ENCODE measurements at places on chromosomes 4 and X. TPM values are rescaled to one million over a fixed set of nuclear protein-coding genes. Genes with fewer than 3 reads are reported as not detected.

- H3K4me3 ChIP-seq, result no peak overlapping the region
- H3K27ac ChIP-seq, result no peak overlapping the region
- H3K36me3 ChIP-seq, result no peaks in the 10 kb centered on the region
- no peaks in the 10 kb centered on the region for H3K4me1 ChIP-seq
- peaks cover 37% of the 10 kb centered on the region for H3K27me3 ChIP-seq
- no peak for DNase-seq
Measured at GRCh38 chr4:3488820-3489219, 25.7 kb downstream of the DOK7 start.

Gene DCAF12L2
- 1.2 TPM for total RNA-seq

GRCh38 chr4:79959652-79960051 is 113.4 kb downstream of the ANTXR2 start:
- no peak overlapping the region for H3K27ac ChIP-seq
- no peak for DNase-seq
- H3K27me3 ChIP-seq, result no peaks in the 10 kb centered on the region
- H3K4me3 ChIP-seq, result no peak overlapping the region
- H3K36me3 ChIP-seq, result no peaks in the 10 kb centered on the region

GRCh38 chrX:87392369-87392768 is 125.2 kb upstream of the KLHL4 start:
- DNase-seq, result no peak
- no peak overlapping the region for H3K27ac ChIP-seq
- no peak overlapping the region for H3K4me3 ChIP-seq
- no peaks in the 10 kb centered on the region for H3K36me3 ChIP-seq
- H3K27me3 ChIP-seq, result no peaks in the 10 kb centered on the region

DNA sequence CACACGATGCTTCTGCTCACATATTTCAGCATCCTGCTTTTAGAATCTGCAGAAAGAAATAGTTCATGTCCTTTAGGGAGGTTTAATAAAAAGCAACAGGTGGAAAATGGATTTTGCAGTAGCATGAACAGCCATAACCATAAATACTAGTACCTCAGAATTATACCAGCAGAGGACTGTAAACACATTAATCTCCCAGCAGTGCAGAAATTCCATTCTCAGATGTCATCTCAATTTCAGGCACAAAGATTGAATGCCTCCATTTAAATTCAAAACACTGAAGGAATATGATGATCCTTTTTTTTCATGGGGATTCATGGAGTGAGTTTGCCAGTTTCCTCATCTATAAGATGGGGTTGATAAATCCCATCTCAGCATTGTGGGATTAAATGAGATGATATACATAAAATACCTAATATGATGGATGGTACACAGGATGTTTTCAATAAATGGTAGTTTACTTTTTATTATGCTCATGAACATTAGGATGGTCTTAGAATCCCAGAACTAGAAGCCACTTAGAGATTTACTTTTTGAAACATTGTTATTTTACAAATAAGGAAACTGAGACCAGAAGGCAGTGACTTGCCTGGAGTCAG is 566 bp upstream of the LIMCH1 start:
- no peak overlapping the region for H3K27ac ChIP-seq
- no peaks in the 10 kb centered on the region for H3K27me3 ChIP-seq
- H3K4me3 ChIP-seq, result no peak overlapping the region
- DNase-seq, result no peak

DNA sequence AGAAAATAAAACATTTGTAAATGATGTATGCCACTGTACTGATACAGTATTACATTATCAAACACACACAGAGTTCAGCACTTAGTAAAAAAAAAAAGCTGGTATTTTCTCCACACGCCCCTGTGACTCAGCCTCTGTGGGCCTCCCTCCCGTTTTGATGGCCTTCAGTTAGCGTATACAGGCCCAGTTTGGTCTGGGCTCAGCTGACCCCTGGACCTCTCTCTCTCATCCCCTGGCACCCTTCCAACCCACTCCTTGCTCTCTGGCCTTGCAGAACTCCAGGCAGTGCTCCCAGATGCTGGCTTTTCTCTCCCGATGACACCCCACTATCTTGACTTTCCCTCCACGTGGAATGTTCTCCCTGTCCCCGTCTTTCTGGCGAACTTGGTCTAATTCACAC is 89.0 kb upstream of the LIMCH1 start:
- no peaks in the 10 kb centered on the region for H3K4me1 ChIP-seq
- H3K36me3 ChIP-seq, result peaks cover 11% of the 10 kb centered on the region
- no peak overlapping the region for H3K4me3 ChIP-seq

GRCh38 chr4:2829933-2830451 is 13.7 kb upstream of the ADD1 start:
- no peak overlapping the region for H3K27ac ChIP-seq
- H3K4me1 ChIP-seq, result no peaks in the 10 kb centered on the region
- DNase-seq, result no peak
- no peaks in the 10 kb centered on the region for H3K27me3 ChIP-seq
- peaks cover 66% of the 10 kb centered on the region for H3K36me3 ChIP-seq

- H3K4me1 ChIP-seq, result no peaks in the 10 kb centered on the region
- no peak overlapping the region for H3K27ac ChIP-seq
- no peaks in the 10 kb centered on the region for H3K36me3 ChIP-seq
- no peaks in the 10 kb centered on the region for H3K27me3 ChIP-seq
- peak; percentile 41 for DNase-seq
- H3K4me3 ChIP-seq, result peak overlapping the region; percentile 51
Measured at GRCh38 chrX:126551725-126552312, 795 bp downstream of the DCAF12L1 start.

Gene RASL11B
- total RNA-seq, result 30.0 TPM

Gene QRFPR
- 0.48 TPM for total RNA-seq

DNA sequence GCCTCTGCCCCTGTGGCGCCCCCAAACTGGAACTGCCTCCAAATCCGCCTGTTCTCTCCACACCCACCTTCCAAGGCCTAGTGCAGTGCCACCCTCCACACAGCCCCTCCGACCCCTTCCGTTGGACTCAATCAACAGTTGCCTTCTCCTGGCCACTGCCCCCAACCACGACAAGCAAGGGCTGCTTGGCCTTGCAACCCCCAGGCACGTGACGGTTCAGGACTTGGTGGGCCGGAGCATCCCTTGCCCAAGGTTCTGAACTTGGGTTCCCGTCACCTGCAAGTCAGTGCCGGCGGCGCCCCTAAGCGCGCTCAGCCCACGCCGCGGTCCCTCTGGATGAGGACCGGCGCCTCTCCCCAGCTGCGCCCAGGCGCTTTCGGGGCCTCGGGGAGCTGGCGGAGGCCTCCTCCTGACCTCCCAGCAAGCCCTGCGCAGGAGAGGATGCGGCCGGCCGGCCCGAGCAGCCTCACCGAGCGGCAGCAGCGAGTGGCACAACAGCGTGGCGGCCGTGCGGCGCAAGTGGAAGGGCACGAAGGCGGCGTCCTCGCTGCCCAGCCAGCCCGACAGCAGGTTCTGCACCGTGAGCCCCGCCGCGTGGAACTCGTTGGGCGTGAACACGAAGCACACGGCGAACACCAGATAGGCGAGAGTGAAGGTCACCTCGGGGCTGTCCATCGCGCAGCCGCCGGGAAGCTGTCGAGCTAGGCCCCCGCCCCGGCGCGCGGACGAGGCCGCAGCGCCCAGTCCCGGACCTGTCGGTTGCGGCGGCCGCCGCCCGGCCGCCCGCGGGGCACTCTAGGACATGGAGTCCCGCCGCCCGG is 750 bp downstream of the TMEM129 start:
- H3K27me3 ChIP-seq, result no peaks in the 10 kb centered on the region
- DNase-seq, result peak; percentile 54
- no peak overlapping the region for H3K27ac ChIP-seq
- no peaks in the 10 kb centered on the region for H3K4me1 ChIP-seq
- H3K4me3 ChIP-seq, result peak overlapping the region; percentile 86

DNA sequence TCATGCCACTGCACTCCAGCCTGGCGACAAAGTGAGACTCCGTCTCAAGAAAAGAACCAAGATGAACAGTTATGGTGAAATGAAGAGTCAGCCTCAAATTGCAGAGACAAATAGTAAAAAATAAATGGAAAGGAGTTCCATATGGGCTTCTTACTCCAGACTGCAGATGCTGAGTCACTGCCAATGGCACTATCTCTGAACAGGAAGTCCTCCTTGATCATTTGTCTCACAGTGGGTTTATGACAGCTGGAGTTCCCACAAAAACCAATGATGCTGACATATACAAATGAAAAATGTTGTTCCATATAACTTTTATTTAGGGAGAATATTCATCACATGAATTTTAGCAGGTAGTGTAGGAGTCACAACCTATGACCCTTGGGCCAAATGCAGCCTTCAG is 631.6 kb downstream of the PCDH18 start:
- H3K4me1 ChIP-seq, result no peaks in the 10 kb centered on the region
- no peak for DNase-seq
- no peak overlapping the region for H3K4me3 ChIP-seq

DNA sequence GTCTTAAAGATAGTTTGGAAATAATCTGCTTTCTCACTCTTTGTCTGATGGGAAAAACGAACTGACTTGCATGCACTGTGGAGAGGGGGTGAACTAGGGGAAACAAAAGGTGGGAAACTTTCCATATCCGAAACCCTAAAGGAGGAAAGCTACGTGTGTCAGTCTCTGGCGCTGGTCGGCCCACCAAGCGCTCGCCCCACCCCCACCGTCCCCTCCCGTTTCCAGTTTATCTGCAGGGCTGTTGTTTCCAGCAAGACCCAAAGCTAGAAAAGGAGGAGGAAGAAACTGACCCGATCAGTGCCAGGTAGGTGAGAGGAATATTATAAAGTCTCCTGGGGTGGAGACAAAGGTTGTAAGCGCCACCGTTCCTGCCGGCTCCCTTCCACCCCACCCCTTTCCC is 552 bp downstream of the TCEAL9 start:
- peaks cover 3% of the 10 kb centered on the region for H3K4me1 ChIP-seq
- no peak for DNase-seq
- peak overlapping the region; percentile 37 for H3K27ac ChIP-seq
- no peaks in the 10 kb centered on the region for H3K27me3 ChIP-seq
- peak overlapping the region; percentile 87 for H3K4me3 ChIP-seq

DNA sequence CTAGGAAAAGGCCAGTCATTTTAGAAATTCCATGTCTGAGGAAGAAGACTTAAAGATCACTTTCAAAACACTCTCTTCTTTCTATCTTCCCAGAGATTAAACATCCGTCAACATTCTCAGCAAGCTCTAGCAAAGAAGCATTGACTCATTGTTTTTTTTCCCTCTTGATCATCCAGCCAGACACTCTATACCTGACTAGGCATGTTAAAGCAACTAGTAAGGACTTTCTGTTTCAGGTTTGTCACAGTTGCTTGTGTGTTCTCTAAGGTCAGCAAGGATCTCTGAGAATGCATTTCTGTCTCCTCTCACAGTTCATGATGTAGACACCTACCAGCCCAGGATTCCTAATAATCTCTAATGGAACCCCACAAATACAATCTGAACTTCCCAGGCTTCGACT is 112.2 kb downstream of the IL13RA2 start:
- DNase-seq, result no peak
- no peak overlapping the region for H3K27ac ChIP-seq
- peaks cover 6% of the 10 kb centered on the region for H3K4me1 ChIP-seq

Gene PTPN13
- 34.9 TPM for total RNA-seq

DNA sequence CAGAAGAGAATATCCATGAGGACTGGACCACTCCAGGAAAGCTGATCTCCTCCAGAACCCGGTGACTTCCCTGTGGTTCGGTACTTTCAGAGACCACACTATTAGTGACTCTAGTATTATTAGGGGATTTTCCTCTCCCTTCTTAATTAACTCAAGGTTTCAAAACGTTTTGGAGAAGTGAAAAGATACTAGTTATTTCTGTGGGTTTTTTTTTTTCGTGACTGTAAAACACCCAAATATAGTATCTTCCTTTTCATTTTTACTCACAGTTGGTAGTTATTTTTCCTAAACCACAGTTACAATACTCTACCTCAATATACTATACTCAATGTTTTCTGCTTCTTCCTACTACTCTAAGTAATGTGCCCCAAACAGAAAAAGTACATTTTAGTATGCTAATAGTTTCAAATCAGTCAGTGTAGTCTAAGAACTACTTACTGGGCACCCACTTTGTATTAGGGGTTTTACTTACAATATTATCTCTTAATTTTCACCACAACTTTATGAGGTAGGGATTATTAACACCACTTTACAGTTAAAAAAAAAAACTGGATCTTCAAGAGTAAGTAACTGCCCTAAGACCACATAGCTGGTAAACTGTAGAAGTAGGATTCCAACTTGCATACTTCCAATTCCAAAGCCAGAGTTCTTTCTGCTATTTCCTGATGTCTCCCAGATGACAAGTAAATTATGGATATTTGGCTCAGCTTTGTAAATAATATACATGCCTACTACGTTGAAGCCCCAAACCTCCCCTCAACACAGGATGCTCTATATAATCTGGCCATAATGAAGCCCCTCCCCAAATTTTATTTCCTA is 45.0 kb downstream of the SLC9A7 start:
- peaks cover 5% of the 10 kb centered on the region for H3K36me3 ChIP-seq
- H3K27me3 ChIP-seq, result no peaks in the 10 kb centered on the region
- DNase-seq, result no peak
- H3K4me1 ChIP-seq, result 0 out of 2 replicates have a peak, but pooled peaks cover 2% of the 10 kb centered on the region
- no peak overlapping the region for H3K27ac ChIP-seq
- no peak overlapping the region for H3K4me3 ChIP-seq

DNA sequence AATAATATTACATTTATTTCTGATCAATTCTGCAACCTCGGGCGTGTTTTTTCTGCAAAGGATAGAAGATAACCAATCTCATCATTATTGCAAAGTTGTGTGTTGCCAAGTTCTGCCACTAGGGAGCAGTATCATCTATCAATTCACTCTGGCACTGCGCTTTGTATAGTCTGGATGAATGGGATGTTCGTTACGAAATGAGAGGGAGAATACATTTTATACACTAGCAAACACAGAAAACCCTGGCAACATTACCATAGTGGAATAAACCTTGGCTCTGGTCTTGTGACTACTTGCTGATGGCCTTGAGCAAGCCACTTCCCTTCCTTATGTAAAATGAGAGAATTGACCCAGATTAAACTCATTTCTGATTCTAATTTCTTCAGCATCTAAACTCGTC is 97.5 kb upstream of the ZNF518B start:
- no peaks in the 10 kb centered on the region for H3K36me3 ChIP-seq
- no peak overlapping the region for H3K4me3 ChIP-seq
- no peak overlapping the region for H3K27ac ChIP-seq
- DNase-seq, result peak; percentile 49
- no peaks in the 10 kb centered on the region for H3K27me3 ChIP-seq

- H3K27me3 ChIP-seq, result no peaks in the 10 kb centered on the region
- no peak overlapping the region for H3K27ac ChIP-seq
- no peaks in the 10 kb centered on the region for H3K4me1 ChIP-seq
- peak; percentile 58 for DNase-seq
- H3K4me3 ChIP-seq, result no peak overlapping the region
- no peaks in the 10 kb centered on the region for H3K36me3 ChIP-seq
Measured at GRCh38 chr4:147924604-147925412, 192.9 kb downstream of the ARHGAP10 start.

Gene POU3F4
- 0.20 TPM for total RNA-seq

DNA sequence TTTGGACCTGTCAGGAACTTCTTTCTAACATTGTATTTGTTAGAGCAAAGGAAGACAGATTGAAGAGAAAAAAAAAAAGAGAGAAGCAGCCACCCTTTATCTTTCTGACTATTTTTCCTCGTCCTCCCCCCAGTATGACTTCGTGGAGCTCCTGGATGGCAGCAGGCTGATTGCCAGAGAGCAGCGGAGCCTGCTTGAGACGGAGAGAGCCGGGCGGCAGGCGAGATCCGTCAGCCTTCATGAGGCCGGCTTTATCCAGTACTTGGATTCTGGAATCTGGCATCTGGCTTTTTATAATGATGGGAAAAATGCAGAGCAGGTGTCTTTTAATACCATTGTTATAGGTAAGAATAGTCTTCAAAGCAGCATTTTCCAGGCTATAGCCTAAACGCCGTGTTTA is 237.7 kb downstream of the DCTD start:
- peaks cover 9% of the 10 kb centered on the region for H3K36me3 ChIP-seq
- DNase-seq, result no peak
- H3K27ac ChIP-seq, result no peak overlapping the region
- H3K4me1 ChIP-seq, result no peaks in the 10 kb centered on the region

All from H9 (cell line).